NK-92 treated with Interleukin-12 subunit alpha and Interleukin-12 subunit beta, amount 100 ng/mL, for 24 hours (cell line): ENCODE measurements at places on chromosomes 3 and 15.

DNA sequence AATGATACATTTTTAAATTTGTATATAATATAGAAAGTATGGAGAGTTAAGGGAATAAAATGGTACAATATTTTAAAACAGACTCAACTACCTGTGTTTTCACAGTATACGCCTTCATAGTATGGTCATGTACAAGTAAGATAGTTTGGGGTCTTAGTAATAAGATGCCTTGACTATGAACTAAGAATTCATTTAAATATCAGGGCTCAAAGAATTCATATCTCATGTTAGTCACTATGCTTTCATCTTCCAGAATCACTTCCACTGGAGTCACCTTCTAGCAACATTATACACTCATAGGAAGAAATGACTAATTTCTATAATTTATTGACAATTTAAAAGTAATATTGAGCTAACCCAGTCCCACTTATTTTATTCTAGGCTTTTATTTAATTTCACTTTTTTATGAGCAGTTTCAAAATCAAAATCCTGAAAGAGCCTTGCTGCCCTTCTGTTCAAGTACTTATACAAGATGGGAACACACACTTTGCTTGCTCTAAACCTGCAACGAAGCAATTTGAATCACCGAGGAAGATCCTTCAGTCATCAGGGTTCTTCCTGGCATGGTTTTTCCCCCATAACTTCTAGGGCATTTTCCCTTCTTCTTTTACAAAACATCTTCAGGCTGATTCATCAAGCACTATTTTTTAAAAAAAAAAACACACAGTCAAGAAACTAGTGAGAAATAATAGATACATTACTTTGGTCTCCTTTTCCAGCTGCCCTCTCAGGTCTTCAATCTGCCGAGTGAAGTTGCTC, 94.1 kb downstream of the MYH15 start:
- DNase-seq, result no peak

DNA sequence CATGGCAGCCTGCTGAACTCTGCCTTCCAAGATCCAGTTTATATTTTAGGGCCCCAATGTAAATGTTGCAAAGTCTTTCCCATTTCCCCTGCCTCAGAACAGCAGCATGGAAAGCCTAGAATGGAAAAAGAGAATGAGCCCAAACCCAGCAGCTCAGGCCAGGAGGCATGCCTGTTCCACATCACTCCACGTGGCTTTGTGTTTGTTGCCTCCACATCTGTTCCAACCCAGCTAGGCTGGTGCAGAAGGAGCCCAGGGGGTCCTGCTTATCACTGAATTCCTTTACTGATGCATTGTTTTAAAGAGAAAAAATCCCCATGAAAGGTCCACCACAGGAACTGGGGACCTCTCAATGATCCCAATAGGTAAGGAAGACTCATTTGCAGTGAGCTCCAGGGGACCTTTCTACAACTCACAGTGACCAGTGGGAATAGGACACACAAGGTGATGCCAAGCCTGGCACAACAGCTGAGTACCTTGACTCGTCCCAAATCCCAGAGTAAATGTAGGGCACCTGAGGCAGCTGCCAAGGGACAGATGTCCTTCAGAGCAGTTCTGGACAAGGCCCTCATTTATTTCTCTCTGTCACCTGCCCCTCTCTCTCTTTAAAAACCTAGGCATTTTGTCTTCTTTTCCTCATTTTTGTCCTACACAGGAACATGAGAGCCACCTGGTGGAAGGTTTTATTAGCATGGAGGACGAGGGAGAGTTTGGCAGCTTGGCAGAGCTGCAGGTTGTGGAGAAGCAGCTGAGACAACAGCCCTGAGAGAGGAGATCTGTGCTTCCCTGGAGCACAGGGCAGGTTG, 41.7 kb upstream of the ADAMTS17 start:
- DNase-seq, result no peak

DNA sequence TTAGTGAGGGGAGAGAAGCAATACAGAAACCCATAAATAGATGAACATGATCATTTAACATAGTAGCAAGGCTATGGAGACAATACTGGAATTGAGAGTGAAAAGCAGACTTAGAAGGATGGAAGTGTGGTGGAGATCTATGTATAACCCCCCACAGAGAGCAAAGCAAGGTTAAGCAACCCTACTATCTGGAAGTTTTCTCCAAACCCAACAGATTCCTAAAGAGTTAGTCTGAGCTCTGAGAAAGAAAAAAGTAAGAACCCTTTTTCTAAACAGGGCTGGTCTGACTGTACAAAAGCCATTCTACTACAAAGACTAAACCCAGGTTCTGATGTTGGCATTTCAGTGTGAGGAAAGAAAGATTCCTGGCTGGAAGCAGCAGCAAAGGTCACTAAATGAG, 153.2 kb downstream of the WNT5A start:
- DNase-seq, result no peak

DNA sequence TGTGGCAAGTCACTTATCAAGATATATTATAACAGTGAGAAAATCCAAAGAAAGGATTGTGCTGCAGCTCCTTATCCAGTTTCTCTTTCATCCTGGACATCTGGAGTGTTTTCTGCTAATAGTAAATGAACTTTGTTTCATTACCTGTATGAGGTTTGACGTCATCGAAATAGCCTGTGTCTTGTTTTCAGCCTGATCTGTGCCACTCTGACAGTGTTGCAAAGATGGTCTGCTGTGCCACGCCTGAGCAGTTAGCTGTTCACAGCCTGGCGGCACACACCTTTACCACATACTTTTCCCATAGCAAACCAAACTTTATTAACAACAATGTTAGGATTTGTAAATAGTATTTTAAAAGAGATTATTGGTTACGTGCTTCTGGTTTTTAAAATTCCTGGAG, 34.0 kb downstream of the YEATS2 start:
- no peak for DNase-seq
